ENCODE measurements at places on chromosomes 3 and 15. TPM values are rescaled to one million over a fixed set of nuclear protein-coding genes. Genes with fewer than 3 reads are reported as not detected.

- DNase-seq: no peak
These were observed 21.2 kb downstream of the LRRC2 start for GRCh38 chr3:46544771-46545503.

- DNase-seq: peak; percentile 87
These were observed 59.1 kb downstream of the TRIM42 start for GRCh38 chr3:140736863-140737460.

Gene SPINT1
- 1.7 TPM for total RNA-seq

DNA sequence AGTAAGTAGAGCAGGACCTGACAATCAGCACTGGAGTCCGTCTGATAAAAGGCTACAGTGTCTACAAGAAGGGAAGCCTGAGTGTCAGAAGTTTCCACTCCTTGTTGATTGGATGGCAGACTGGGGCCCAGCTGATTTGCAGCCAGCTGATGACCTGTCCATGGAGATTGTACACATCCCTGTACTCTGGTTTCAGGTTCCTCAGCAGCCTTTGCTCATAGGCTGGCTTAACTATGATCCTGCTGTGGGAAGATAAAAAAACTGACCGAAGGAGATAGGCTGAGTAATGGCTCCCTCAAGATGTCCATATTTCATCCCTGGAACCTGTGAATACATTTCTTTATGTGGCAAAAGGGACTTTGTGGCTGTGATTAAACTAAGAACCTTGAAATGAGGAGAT, 11.7 kb upstream of the LACTB start:
- no peak for DNase-seq

DNA sequence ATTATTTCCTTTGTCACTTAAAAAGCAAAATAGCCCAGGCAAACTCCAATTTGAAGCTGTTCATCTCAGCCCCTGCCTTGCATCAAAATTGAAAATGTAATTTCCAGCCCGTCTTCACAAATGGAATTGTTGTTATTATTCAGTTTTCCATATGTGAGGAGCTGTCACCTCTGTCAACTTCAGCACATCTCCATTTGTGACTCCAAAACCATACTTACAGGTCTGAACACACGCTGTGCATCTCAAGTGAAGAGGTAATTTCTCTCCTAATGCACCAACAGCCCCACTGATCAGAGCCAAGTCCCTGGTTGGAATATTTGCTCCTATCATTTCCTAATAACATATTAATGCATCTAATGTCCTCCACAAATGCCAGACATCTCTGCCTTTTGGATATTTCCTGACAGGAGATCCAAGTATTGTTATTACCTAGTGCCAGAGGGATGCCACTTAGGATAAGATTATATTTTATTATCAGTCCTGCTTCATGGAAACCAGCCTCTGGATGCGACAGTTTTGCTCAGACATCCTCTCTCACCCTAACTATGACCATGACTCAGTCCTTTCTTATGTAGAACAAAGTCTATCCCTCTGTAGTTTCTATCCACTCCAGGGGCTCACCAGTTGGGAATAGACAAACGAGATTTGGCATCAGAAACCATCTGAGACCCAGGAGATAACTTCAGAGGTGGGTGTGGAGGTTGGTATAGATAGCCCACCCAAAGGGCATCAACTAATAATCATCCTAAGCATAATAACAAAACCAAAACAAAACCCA, 379.8 kb downstream of the VPS13C start:
- no peak for DNase-seq

GRCh38 chr15:51576911-51577500, 45.6 kb downstream of the DMXL2 start:
- no peak for DNase-seq

DNA sequence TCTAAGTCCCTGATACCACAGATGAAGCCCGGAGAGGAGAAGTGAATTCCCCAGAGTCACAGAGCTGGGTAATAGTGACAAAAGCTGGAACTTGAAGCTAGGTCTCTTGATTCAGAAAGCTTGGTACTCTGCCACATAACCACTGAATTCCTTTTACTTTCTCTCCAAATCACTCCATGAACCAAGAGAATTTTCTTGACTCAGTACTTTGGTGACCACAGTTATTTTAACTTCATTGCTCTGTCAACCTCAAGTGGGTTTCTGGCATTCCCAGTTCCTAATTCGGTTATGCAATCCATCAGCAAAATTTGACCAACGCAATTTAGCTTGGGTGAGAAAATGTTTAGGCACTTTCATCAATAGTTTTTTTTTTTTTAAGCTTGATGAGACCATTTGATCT, 61.0 kb upstream of the PPARG start:
- no peak for DNase-seq

- peak; percentile 93 for DNase-seq
These were observed 35.1 kb downstream of the CMTM6 start for GRCh38 chr3:32467333-32468070.

- DNase-seq: peak; percentile 91
These were observed 749 bp downstream of the ITGA11 start for GRCh38 chr15:68431037-68431791.

Gene C3orf85
- total RNA-seq: not detected

Gene REC114
- total RNA-seq: not detected

GRCh38 chr3:59810606-59811005, 760.8 kb upstream of the CFAP20DC start:
- DNase-seq: no peak

GRCh38 chr3:112018712-112019111, 15.8 kb upstream of the TMPRSS7 start:
- DNase-seq: no peak

Gene PLCL2
- 11.9 TPM for total RNA-seq

- DNase-seq: no peak
These were observed 352.6 kb upstream of the NDN start for GRCh38 chr15:24039683-24040082.

DNA sequence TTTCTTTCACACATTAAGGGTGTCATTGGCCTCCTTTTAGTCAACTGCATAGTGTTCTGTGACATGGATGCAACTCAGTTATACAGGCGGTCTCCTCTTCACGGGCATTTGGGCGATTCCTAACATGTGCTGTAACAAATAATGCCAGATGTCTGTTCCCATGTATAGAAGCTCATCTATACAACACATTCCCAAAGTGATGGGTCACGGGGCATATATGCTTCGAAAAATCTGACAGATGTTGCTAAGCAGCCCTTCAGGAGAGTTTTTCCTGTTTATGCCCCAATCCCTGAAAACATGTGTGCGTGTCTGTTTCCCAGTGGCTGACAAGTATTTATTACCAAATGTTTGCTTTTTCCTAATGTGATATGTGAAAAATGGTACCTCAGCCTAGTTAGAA, 25.8 kb downstream of the LRRK1 start:
- no peak for DNase-seq

DNA sequence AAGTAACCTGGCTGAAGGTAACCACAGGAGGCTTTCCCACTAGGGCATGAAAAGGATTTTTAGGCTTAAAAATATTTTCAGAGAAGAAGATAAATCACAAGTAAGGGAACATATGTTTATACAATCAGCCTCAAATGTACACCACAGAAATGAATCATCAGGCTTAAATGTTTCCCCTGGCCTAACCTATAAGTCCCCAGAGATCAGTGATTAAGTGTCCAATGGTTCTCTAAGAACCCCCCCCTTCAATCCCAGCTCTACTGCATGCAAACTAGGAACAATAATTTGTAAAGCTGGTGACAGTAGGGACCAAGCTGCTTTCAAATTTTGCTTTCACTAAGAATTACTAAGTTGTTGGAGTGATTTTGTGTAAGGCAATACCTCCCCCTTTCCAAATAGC, 431.6 kb upstream of the LMCD1 start:
- no peak for DNase-seq

DNA sequence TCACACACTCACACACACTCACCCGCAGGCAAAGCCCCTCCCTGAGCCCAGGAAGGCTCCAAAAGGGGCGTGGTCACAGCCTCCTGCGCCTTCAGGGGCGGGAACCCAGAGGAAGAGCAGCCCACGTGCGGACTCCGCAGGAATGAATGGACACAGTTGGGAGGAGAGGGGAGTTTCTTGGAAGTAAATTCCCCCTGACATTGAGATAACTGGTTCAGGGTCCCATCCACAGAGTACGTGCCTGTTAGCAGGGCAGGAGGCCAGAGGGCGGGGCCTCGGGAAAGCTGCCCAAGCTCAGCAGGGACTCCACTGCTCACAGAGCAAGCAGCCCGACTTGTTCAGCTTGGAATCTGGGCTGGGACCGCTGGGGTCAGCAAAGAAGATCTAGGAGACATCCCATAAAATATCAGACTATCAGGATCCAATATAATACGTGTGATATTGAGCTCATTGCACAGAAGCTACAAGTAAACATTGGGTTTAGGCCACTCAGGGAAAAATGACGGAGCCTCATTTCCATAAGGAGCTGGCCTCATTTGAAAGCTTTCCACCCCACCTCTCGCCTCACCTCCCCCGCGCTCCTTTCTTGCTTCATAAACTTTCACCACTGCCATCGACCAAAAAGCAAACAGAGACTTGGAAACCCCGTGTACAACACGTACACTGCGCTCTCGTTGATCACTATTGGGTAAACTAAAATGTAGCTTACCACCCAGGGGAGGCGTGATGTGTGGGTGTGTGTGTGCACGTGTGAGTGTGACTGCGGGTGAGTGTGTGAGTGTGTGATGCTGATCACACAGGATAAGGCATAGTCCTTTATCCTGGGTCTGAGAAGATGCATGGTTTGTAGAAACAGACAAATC, 36.0 kb downstream of the TM2D3 start:
- DNase-seq: peak; percentile 93

DNA sequence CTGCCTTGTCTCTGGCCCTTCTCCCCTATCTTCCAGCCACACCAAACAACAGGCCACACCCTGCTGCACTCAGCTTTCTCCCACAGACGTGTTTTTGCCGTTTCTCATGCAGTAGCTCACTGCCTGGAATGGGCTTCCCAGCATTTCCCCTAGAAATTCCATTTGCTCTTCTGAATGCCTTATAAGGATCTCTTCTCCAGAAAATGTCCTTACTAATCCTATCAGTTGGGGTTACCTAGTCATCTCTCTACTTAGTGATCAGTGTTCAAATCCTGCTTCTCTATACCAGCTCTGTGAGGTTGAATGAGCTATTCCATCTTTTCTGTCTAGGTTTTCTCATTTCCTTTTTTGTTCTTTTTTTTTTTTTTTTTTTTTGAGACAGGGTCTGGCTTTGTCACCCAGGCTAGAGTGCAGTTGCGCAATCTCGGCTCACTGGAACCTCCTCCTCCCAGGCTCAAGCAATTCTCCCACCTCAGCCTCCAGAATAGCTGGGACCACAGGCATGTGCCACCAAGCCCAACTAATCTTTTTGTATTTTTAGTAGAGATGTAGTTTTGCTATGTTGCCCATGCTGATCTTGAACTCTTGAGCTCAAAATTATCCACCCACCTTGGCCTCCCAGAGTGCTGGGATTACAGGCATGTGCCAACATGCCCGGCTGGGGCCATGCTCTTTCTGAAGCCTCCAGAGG, 98.2 kb upstream of the CHD2 start:
- DNase-seq: peak; percentile 88

All from posterior vena cava (tissue), 2 donors.